ENCODE measurements at places on chromosomes 1 and 21. TPM values are rescaled to one million over a fixed set of nuclear protein-coding genes. Genes with fewer than 3 reads are reported as not detected.

- DNase-seq: no peak
These were observed 7.3 kb upstream of the GJB5 start for GRCh38 chr1:34747638-34747941.

DNA sequence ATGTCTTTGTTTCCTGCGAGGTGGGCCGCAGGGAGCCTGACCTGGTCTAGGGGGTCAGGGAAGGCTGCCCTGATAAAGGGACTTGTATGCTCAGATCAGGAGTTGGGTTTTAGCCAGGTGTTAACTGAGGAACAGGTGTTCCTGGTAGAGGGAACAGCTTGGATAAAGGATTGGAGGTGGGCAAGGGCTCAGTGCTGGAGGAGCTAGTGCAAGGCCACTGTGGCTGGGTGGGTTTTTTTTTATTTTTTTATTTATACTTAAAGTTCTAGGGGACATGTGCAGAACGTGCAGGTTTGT, 31.1 kb downstream of the A3GALT2 start:
- no peak for DNase-seq

DNA sequence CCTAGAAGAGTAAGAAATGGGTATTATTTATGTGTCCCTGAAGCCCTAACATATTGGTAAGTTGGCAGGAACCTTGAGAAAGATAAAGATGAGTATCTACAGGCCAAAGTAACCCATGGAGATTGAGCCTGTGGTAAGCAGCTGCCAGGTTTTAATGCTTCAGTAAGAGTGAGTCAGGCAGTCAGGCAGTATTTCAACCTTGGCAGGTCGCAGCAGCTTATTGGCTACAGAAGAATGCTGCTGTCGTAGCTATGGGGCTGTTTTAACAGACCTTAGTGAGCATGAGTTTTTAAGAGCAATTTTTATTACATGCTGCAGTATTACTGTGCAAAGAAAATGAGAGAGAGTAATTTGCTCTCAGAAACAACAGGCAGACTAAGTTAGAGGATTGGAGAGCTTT, 10.3 kb upstream of the SLC30A10 start:
- DNase-seq: peak; percentile 34

GRCh38 chr1:33061834-33062233, 19.1 kb upstream of the AZIN2 start:
- DNase-seq: no peak

- no peak for DNase-seq
These were observed 599.1 kb downstream of the PTPRU start for GRCh38 chr1:29835406-29835805.

DNA sequence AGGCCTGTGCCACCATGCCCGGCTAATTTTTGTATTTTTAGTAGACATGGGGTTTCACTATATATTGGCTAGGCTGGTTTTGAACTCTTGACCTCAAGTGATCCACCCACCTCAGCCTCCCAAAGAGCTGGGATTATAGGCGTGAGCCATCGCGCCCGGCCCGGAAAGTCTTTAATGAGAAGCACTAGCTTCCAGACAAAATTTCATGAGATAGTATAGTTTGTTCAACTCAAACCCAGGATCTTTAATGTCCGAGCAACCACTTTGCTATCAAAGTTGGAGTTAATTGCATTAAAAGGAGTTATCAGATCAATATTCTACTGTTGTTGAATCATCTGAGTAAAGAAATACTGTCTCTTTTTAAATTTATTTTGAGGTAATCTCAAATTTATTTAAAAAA, 4.8 kb downstream of the TSNAX start:
- DNase-seq: no peak

- no peak for DNase-seq
These were observed 259.8 kb downstream of the LMO4 start for GRCh38 chr1:87588495-87588894.

DNA sequence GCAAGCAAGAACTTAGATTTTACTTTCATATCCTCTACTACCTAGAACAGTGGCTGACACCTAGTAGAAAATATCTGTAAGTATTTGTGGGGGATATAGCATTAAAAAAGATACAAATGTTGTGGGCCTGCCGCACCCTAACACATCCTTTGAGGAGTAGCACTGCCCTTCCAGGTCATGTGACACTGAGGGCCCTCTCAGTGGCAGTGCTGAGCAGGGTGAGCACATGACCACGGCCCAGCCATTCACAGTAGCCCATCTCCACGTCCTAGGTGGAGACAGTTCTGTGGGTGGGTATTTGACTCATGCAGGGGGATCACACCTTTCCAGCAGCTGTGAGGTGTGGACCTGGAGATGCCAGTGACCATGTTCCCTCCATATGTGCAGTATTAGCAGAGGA, 108.9 kb downstream of the OMA1 start:
- no peak for DNase-seq

The PWP2 gene
- 22.6 TPM for total RNA-seq

The HSD3B2 gene
- not detected for total RNA-seq

The ACTN2 gene
- total RNA-seq: 220 TPM

The OR6N1 gene
- not detected for total RNA-seq

The TNNT2 gene
- total RNA-seq: 3,022 TPM

The CD164L2 gene
- total RNA-seq: not detected
